ENCODE measurements at places on chromosomes 2 and 18.

GRCh38 chr2:201572846-201573508 is 70.3 kb downstream of the TMEM237 start:
- DNase-seq, result no peak

GRCh38 chr2:238238766-238239542 is 884 bp downstream of the HES6 start:
- no peak for DNase-seq

GRCh38 chr18:45628979-45629958 is 14.0 kb downstream of the SLC14A2 start:
- DNase-seq, result no peak

DNA sequence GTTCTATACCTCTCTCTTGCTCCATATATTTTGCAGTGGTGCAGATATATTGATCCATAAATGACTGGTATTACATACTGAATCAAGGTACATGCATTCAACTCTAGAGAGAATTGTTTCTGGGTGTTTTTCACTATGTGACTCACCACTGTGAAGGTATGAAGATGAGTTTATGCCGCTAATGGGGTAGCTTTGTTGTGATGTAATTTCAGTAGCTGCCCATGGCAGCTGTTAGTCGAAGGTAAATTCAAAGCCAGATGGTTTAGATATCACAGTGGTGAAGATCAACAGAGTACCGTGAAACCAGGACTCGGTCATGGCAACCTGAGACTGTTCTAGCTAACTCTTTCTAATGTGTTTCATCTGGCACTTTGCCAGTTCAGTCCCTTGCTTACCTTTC is 50.4 kb downstream of the PKP4 start:
- DNase-seq, result no peak

DNA sequence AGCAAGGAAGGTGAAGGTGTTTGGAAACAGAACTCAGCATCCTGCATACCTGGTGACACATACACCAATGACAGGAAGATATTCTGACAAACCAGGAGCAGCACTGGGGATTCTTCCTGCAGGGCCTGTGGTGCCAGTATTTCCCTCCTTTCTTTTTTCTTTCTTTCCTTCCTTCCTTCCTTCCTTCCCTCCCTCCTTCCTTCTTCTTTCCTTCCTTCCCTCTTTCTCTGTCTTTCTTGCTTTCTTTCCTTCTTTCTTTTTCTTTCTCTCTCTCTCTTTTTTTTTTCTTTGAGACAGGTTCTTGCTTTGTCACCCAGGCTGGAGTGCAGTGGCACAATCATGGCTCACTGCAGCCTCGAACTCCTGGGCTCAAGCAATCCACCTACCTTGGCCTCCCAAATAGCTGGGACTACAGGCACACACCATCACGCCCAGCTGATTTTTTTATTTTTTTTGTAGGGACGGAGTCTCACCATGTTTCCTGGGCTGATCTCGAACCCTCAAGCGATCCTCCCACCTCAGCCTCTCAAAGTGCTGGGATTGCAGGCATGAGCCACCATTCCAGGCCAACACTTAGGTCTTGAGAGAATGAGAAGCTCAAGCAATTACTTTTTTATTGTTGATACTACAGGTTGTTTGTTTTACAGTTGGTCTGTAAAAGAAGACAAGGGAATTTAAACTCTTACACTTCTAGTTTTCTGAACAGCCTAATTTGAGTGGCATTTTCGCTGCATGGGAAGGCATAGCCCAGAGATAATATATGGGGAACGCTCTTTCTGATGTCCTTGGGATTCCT is 54.7 kb upstream of the GATA6 start:
- DNase-seq, result no peak

- DNase-seq, result no peak
Measured at GRCh38 chr18:58842978-58843687, 21.5 kb upstream of the ZNF532 start.

DNA sequence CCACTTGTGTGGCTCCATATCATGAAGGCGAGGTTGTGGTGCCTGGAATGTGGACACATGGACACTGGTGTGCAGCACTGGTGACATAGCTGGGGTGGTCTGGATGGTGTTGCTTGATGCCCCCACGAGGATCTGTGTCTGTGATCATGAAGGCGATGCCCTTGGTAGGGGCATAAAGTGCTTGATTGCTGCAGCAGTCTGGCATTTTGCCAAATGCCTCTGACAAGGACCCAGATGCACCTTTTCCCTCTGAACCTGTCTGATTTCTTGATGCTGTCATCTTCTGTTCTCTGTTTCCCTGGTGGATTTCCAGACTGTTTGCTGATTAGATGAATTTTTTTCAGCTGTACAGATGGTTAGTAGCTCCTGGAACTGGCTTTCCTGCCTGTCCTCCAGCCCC is 752.0 kb upstream of the HS6ST1 start:
- no peak for DNase-seq

GRCh38 chr2:59754011-59754735 is 799.3 kb downstream of the BCL11A start:
- no peak for DNase-seq

- no peak for DNase-seq
Measured at GRCh38 chr2:25398534-25398933, 56.8 kb upstream of the DNMT3A start.
